Renal cortex interstitium (tissue), 15 donors: ENCODE measurements at places on chromosomes 2 and 18.

GRCh38 chr2:29495068-29495467 is 379.9 kb downstream of the CLIP4 start:
- DNase-seq, result no peak

DNA sequence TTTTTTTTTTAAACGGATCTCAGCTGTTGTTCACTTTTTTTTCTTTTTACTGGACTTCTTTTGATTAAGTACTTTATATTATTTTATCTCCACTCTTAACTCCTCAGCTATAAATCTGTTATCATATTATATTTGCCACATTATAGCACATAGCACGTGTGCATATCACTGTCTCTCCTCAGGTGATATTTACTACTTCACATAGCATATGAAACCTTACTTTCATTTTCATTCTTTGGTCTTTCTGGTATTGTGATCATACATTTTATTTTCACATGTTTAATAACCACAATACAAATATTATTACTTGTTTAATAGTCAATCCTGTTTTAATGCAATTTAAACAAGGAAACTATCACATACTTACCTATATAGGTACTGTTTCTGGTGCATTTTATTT is 993.1 kb upstream of the TMEFF2 start:
- DNase-seq, result no peak

GRCh38 chr2:47636176-47636575 is 146.8 kb upstream of the MSH6 start:
- DNase-seq, result no peak

- no peak for DNase-seq
Observed at GRCh38 chr2:137955536-137955935, 8.7 kb upstream of the HNMT start.

GRCh38 chr2:241865957-241866789 is 3.4 kb upstream of the RTP5 start:
- DNase-seq, result no peak

- no peak for DNase-seq
Observed at GRCh38 chr18:23272498-23273232, 137.4 kb downstream of the CABLES1 start.

DNA sequence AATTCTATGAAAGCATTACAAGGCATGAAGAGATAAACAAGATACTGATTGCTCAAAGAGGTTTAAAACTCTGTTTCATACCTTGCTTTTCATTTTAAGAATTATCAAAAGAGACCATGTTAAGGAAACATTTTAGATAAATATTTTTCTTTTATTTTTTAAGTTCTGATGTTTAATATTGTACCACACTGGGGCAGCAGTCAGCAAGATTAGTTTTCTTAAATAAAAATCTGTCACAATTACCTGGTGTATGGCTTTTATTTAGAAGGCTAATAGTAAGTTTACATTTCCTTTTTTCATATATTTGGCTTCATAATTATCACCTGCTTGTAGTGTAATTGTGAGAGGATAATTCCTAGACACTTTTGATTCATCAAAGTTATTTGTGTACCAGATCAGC is 46.4 kb downstream of the ZNF804A start:
- DNase-seq, result no peak

DNA sequence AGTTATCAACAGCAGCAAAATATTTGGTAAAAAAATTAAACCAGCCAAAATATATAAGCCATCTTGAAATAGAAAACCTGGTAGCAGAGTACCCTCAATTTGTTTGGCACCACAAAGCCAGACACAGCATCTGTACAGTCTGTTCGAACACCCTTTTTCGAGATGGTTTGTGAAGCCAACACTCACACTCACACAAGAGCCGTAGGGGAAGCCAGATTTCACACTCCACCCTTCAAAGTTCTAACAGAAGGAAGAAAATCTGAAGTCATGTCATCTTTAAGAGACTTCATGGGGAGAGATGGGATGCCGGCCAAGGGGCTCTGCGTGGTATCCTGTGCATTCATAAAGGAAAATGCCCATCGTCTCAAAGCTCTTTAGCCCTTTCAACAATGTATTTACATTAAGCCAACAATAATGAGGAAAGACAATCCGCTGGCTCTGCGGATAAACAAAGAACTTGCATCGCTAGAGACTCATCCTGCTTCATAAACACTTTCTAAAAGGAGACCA is 451.5 kb upstream of the CHST9 start:
- no peak for DNase-seq

- no peak for DNase-seq
Observed at GRCh38 chr2:88148929-88149438, 21.1 kb upstream of the FABP1 start.

GRCh38 chr18:6949800-6950586 is 167.6 kb downstream of the LAMA1 start:
- DNase-seq, result no peak

GRCh38 chr2:233681521-233682099 is at the start of gene UGT1A7:
TSS of gene UGT1A7 (plus strand) at chr2:233681901. CDS start at chr2:233681938, 37 bp downstream.
- DNase-seq, result no peak

DNA sequence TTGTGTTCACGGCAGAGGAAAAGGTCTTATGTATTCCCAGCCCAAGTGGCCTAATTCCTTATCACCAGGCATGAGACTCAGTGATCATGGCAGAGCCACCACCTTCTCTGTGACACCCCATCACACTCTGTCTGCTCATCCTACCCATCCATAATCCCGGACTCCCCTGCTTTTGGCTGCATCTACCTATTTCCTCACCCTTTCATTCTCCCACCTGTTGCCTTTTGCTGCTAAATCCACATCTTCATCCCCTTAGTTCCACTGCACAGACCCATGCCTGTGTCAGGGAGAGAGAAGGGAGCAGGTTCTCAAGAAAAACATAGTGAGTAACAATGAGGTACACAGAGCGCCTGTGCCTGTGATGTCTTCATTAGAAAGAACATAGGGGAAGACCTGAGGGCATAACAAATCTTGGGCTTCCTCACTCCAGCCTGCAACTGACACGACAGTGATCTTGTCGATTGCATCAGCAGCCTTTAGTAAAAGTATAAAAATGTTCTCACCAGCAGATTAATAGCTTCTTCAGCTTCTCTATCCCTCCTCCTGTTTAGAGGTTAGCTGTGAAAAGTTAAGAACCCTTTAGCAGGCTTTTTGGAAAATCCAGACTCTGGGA is 246.5 kb upstream of the SPRED2 start:
- no peak for DNase-seq

GRCh38 chr18:26653943-26654615 is 105.7 kb upstream of the KCTD1 start:
- DNase-seq, result no peak

GRCh38 chr2:48685126-48685525 is 67.5 kb downstream of the GTF2A1L start:
- no peak for DNase-seq

GRCh38 chr2:2102866-2103653 is 228.0 kb downstream of the MYT1L start:
- DNase-seq, result no peak

- no peak for DNase-seq
Observed at GRCh38 chr2:134581877-134582546, 136.8 kb downstream of the TMEM163 start.
